CD8-positive, alpha-beta T cell (primary cell): ENCODE measurements at places on chromosomes 6 and 20. TPM values are rescaled to one million over a fixed set of nuclear protein-coding genes. Genes with fewer than 3 reads are reported as not detected.

The DNAAF9 gene
- total RNA-seq, result 2.7 TPM

The VNN1 gene
- not detected for total RNA-seq

The NOX3 gene
- total RNA-seq, result not detected

The SYNDIG1 gene
- total RNA-seq, result not detected

The PRR3 gene
- 11.3 TPM for total RNA-seq

The MRAP2 gene
- not detected for total RNA-seq

The HSP90AB1 gene
- 585 TPM for total RNA-seq

The DEFB132 gene
- total RNA-seq, result not detected

The ATAT1 gene
- 6.8 TPM for total RNA-seq

The ISM1 gene
- 0.24 TPM for total RNA-seq

The PHACTR3 gene
- not detected for total RNA-seq

The RIPPLY2 gene
- not detected for total RNA-seq

The HLA-DRA gene
- 37.9 TPM for total RNA-seq

The TFAP2C gene
- total RNA-seq, result not detected

The AIF1 gene
- total RNA-seq, result 71.2 TPM

The MUC21 gene
- total RNA-seq, result not detected

The ESR1 gene
- 1.6 TPM for total RNA-seq

The SLC35D3 gene
- total RNA-seq, result not detected

The SYCP2 gene
- 2.4 TPM for total RNA-seq

The SNPH gene
- total RNA-seq, result 14.4 TPM

The MTCH1 gene
- 269 TPM for total RNA-seq

The BMP2 gene
- total RNA-seq, result not detected

The MACROD2 gene
- total RNA-seq, result 0.28 TPM

The GSTA2 gene
- not detected for total RNA-seq

The CUTA gene
- 177 TPM for total RNA-seq

The UTRN gene
- total RNA-seq, result 125 TPM
